A673 (cell line): ENCODE measurements at places on chromosomes 2 and 18. TPM values are rescaled to one million over a fixed set of nuclear protein-coding genes. Genes with fewer than 3 reads are reported as not detected.

DNA sequence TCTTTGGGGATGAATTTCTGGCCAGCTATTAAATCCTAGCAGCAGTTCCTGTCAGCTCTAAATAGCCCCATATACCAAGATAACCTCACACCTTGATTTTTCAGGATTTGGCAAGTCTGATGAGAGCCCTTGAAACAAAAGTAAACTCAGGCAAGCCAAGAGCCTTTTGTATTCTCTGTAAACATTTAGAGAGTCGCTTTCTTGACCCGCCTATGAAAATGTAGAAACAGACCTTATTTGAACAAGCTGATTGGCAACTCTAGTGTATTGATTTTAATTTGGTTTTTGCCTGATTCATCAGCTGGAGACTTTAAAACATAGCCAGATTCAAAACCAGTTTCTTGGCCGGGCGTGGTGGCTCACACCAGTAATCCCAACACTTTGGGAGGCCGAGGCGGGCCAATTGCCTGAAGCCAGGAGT is 43.4 kb downstream of the CABLES1 start:
- no peak for DNase-seq

DNA sequence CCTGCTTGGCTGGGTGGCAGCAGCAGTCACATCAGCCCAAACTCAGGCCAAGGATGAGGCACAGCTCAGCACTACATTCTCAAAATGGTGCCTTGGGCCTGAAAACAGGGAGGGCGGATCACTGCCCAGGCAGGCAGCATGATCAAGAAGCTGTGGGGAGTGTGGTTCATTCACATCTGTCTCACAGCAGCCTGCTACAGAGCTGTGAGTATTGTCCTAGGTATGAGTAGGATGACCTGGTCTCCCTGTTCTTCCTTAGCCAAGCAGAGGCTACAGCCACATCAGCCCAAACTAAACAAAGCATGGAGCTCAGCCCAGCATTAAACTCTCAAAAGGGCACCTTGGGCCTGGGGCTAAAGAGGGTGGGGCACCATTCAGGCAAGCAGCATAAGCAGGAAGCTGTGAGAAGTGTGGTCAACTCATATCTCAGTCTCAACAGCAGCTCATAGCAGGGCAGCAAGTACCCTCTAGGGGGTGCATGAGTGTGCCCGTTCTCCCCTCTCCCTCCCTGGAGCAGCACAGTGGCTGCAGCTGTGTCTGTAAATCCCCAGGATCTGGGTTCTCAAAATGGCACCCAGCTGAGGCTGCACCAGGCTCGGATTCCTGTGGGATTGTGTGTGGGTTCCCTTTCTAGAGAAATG is 139.6 kb downstream of the TRABD2A start:
- DNase-seq = peak; percentile 49

DNA sequence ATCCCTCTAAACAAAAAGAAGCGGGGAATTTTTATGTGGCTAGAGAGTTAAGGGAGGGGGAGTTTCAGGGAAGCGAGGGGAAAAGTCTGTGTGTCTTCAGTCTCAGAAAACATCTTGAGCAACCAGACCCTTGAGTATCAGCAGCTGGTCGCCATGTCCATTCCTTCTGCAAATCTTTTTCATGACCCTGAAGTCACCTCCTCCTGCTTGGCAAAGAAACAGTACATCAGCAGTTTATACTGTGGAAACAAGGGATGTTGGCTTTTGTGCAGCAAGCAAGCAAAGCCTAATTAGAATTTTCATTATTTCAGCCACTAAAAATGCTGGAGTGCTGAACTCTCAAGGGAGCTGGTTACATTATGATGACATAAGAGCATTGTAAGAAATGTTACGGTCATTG is 187.4 kb upstream of the SLC8A1 start:
- no peak for DNase-seq

- no peak for DNase-seq
Observed at GRCh38 chr2:173511942-173512341, 157.3 kb downstream of the CDCA7 start.

DNA sequence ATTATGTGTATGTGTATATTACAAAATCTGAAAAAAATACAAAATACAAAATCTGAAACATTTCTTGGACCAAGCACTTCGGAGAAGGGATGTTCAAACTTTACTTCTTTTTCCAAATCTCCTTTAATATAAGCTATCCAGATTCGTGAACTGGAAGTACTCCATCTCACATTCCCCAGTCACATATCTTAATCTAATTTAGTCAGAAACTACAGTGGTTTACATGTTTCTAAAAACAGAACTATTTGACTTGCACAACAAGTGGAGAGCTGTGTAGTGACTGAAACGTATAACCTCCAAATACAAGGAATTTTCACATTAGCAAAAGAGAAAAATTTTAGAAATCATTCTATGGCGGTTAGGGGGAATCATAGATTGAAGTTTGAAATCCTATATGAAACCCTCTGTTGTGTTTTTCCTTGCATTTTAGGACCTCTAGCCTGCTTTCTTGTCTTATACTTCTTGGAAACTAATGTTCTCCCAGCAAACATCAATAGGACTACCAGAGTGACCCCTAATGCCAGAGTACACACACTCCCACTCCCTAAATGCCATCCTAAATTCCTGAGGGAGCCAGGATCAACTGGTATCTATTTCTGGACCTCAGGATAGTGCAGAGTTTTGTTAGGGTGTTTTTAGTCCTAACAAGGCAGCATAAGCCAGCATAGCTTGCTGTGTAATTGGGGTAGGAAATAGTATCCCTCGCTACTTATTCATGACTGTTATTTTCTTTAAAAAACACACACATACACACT is 30.2 kb upstream of the ROCK1 start:
- DNase-seq = no peak

DNA sequence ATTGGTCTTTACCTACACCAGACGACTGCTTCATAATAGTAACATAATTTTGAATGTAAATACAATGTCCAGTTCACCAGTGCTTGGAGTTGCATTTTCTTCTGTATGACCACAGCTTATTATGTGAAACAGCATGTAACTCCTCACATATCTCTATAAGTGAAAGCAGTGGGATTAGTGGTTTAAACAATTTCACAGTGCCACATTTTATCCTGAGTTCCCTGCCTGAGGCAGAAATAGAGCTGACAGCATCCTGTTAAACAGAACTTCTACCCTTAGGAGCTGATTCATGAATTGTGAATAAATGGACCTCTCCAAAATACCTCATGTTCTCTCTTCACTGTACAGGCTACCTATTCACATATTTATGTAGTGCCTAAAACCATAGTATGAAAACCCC is 542.3 kb upstream of the VWC2L start:
- DNase-seq = no peak

GRCh38 chr2:39403311-39403710 is 33.8 kb downstream of the MAP4K3 start:
- DNase-seq = no peak

DNA sequence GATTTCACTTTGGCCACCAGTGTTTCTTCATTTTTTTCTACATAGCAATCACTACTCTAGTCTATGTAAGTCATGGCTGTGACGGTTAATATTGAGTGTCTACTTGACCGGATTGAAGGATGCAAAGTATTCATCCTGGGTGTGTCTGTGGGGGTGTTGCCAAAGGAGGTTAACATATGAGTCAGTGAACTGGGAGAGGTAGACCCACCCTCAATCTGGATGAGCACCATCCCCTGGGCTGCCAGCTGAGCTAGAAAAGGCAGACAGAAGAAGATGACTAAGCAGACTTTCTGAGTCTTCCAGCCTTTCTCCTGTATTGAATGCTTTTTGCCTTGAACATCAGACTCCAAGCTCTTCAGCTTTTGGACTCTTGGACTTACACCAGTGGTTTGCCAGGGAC is 265.0 kb upstream of the SLC8A1 start:
- DNase-seq = no peak

Gene GREB1
- 1.3 and 1.5 TPM in 2 replicates for total RNA-seq

Gene NEU4
- 38.5 and 48.4 TPM in 2 replicates for total RNA-seq

Gene MFSD2B
- 0.42 TPM in 1 of 2 replicates, not detected in the other for total RNA-seq

Gene DSG1
- total RNA-seq = not detected in 2 replicates
